ENCODE measurements at places on chromosomes 5 and 9.
A peak's percentile ranks its signal among the peaks of the same experiment; 100 is the strongest.

- DNase-seq = no peak
These were observed 11.6 kb upstream of the FAM169A start for GRCh38 chr5:74877624-74878304.

DNA sequence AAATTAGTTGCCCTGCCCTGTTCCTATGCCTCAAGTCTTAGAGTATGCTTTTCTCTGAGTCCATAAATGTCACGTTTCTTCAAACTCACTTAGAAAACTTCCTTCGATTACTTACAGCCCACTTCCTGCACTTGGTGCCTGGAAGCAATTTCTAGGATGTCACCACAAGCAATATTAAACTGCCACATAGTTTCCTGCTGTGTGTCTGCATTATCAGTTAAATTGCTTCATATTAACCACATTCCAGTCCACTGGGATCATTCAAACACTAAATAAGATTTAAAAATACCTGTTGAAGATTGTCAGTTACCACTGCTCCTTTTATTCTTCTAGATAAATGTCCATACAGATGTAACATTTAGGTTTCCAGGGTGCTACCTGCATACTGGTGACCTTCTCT is 4.1 kb downstream of the DENND1A start:
- DNase-seq = no peak

- DNase-seq = no peak
These were observed 13.9 kb upstream of the PTGER4 start for GRCh38 chr5:40665635-40666298.

DNA sequence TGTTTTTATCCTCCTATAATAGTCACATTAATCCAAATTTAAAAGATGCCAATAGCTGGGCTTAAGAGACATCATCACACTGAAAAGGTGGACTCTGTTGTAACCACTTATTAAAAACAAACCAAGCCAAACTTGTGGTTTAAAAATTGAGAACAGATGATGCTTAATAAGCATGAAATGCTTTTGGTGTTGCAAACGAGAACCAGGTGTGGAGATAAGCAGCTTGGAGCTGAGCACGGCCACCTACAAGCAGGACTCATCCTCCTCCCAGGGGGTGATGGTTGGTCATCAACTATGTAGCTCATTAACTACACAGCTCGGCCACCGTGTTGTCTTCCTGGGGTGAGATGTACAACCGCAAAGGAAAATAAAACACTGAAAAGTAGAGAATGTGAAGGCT is 154.4 kb downstream of the NPR3 start:
- DNase-seq = no peak

DNA sequence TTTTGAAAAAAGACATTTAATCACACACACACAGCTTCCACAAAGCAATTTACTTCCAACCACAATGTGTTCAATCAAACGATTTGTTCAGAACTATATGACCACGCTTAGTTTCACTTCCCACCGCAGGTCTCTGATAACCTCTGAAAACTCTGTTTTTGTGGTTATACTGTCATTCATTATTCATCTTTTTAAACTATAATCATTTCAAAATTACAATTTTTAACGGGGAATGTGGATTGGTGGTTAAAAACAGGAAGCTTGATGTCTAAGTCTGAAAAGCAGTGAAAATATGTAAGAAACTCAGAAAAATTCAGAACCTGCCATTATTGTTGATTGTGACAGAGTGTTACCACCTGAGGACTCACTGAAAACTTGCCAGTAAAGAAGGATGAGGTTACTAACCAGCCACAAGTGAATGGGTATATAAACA is 12.7 kb upstream of the TMEM174 start:
- no peak for DNase-seq

DNA sequence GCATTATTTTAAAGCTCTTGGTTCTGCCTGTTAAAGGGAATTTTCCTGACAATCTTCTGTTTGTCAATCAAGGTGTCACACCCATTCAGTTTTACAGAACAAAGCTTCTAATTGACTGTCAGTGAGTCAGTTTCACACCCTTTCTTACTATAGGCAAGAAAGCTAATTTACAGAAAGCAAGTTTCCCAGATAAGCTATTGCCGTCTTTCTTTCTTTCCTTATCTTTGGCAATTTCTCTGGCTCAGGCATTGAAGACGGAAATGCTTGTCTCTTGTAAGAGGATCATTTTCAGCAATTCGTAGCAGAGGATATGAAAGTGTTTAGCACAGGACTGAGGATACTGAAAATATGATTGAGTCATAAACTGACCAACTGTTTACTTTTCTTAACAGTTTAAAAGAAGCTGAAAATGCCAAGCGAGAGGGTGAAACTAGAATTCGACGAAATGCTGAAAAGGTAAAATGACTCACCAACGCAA is 27.0 kb downstream of the SPINK5 start:
- no peak for DNase-seq

DNA sequence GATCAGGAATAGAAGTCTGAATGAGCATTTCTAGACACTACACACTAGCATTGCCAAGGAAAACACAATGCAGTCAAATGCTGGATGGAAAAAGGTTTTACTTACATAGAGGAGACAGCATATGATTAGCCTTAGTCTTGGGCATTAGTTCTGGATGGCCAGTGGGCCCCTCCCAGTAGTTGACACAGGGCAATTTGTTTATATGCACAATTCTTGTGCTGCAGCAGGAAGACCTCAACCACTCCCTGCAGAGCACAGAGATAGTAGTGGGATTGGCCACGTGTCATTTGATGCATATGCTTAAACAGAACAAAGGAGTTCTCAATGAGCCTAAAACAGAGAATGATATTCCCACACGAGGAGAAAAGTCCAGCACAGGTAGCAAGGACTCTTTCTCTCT is 1496.2 kb upstream of the CDH6 start:
- DNase-seq = no peak

GRCh38 chr9:106862110-106862820 is 701 bp upstream of the ZNF462 start:
- DNase-seq = peak; percentile 53

GRCh38 chr9:108486831-108487230 is 369.0 kb downstream of the ACTL7B start:
- DNase-seq = no peak

GRCh38 chr5:15008476-15008875 is 136.9 kb upstream of the ANKH start:
- DNase-seq = peak; percentile 80

DNA sequence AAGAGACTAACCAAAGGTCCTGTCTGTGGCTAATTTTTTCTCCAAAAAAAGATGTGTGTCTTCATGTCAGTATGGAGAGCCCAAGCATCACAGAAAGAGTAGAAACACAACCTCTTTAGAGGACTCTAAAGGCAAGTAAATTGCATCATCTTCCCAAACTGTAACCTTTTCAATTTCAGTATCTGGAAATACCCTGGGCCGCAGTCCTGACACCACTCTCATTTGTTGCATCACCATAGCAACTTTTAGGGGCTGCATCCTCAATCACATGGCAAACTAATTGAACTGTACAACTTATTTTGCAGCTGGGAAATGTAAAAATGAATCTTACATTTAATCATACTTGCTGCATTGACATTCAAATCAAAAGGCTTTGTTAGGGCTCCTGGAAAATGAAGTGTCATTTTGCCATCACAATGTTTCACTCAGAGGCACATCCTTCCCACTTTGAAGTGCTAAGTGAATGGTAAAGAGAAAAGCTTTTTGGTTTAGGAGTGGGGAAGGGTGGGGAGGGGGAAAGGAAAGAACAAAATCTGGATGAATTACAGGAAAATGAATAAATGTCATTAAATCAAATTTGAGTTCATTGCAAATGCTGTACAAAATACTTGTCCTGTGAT is 60.6 kb upstream of the GRIA1 start:
- no peak for DNase-seq

All from H54 (cell line).